CD4-positive, alpha-beta T cell treated with Interleukin-6 for 4 hours (primary cell): ENCODE measurements at places on chromosomes 11 and 22.

- no peak for DNase-seq
Observed at GRCh38 chr11:71070490-71071453, 181.6 kb downstream of the SHANK2 start.

GRCh38 chr22:37059876-37060449 lies 8.4 kb downstream of the KCTD17 start:
- peak; percentile 36 for DNase-seq

- DNase-seq = no peak
Observed at GRCh38 chr11:27217948-27218420, 145.0 kb downstream of the CCDC34 start.

GRCh38 chr11:122695076-122695615 lies 39.6 kb downstream of the UBASH3B start:
- DNase-seq = no peak

GRCh38 chr11:29900382-29900781 lies 116.4 kb downstream of the KCNA4 start:
- no peak for DNase-seq

- DNase-seq = peak; percentile 41
Observed at GRCh38 chr22:40685406-40685805, 6.1 kb downstream of the MCHR1 start.

GRCh38 chr11:12200279-12200990 lies 90.0 kb downstream of the MICAL2 start:
- no peak for DNase-seq

GRCh38 chr22:49212466-49212865 lies 615.2 kb downstream of the BRD1 start:
- DNase-seq = no peak

- no peak for DNase-seq
Observed at GRCh38 chr11:2173150-2173693, 1.6 kb upstream of the TH start.

DNA sequence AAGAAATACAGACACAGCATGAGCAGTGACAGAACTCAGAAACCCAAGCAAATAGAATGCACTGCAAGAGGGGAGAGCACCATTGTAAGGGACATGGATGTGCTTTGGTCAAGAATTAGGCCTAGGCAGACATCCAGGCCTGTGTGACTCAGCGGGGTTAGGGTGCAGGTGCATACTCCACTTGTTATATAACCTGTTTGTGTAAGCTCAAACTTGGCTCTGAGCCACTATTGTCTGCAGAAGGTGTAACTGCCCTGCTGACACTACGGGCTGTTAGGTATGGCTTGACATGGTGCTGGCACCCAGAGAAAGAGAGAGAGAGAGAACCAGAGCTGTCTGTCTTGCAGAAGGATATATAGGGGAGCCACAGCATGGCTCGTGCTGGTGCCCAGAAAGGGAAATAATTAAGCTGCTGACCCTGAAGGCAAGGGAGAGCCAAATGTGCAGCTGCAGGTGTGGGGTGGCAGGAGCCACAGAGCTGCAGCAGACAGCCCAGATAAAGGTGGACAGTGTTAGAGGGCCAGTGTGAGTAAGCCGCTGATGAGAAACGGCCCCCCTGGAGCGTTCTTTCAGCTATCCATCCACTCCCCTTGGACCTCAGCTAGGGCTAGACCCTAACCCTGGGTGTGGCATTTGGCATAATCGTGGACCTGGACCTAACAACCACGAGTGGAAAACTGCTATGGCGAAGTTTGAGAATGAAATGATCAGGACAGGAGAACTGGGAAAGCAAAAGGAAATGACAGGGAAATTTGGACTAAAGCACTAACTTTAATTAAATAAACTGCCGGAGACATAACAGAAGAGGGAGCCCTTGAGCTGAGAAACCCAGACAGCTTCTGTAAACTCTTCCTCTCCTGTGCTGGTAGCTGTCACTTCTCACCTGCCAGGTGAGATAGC lies 253.0 kb upstream of the CCDC179 start:
- DNase-seq = no peak

GRCh38 chr22:26234296-26234695 lies 65.0 kb downstream of the SEZ6L start:
- DNase-seq = no peak

DNA sequence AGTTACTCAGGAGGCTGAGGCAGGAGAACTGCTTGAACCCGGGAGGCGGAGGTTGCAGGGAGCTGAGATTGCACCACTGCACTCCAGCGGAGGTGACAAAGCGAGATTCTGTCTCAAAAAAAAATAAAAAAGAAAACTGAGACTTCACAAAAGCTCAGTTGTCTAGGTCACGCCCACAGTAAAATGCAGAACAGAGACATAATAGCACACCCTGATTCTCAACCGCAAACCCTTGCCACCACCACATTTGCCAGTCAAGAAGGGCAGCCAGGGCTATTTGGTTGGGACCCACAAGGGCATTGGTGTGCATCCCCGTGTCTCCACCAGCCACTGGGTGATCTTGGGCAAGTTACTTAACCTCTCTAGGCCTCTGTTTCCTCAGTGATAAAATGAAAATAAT lies 25.4 kb downstream of the CREB3L1 start:
- no peak for DNase-seq

- no peak for DNase-seq
Observed at GRCh38 chr22:46619830-46620501, at the start of gene GRAMD4. Gene GRAMD4, plus strand, starts transcription at chr22:46620386. Its CDS starts 6,414 bp downstream, at chr22:46626800.

DNA sequence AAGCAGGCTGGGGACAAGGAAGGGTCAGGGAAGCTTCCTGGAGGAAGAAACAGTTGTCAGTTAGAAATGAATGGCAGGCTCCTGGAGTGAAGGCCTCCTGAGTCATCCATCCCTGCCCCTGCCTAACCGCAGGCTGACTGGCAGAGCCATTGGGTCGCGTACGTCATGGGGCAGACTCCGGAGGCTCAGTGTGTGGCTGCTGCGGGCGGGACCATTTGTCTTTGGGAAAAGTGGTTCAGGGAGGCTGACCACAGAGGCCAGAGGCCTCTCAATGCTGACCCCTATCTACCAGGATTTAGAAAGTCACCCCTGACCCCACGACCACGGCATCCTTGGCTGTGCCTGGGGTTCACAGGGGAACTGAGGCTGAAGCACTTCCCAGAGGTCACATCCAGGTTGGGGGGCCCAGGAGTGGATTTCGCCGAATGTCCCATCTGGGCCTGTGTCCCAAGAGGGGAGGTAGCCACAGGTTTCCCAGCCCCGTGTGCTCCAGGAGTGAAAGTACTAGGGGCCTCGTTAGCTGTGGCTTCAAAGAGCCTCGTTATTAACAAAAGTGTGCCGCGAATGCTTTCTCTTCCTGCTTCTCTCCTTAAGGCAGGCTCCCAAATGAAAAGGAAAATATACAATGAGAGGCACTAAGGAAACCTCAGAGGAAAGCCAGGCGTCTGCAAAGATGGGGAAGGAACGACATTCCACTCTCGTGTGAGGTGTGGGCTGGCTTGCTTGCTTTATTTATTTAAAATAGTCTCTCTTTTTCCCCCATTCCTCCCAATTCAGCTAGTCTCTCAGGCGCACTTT lies 58.9 kb downstream of the FLRT1 start:
- no peak for DNase-seq

DNA sequence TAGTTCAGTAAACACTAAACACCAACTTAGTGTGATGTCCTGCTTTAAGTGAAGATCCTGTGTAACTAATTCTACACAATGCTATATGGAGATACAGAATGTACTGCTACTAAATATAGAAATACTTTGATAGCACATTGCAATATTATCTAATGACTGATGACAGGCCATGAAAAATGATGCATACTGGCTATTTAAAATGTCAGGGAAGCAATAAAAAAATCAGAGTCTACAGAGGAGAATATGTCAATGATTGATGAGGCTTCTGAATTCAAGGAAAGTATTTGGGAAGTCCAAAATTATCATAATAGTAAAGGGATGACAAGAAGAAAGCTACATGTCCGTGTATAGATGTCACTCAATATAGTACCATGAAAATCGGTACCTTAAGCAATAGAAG lies 55.3 kb downstream of the GUCY1A2 start:
- DNase-seq = no peak

DNA sequence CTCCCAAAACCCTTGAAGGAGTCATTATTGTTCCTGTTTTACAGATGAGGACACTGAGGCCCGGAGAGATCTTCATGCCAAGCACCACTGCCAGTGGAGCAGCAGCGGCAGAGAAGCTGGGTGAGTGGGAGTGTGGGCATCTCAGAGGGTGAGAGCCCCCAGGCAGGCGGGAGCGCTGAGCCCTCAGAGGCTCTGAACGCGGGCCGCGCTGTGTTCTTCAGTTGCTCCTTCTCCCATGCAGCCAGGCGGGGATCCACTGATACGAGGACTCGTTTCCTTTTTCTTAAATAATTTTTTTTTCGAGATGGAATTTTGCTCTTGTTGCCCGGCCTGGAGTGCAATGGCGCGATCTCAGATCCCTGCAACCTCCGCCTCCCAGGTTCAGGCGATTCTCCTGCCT lies 47.0 kb downstream of the TPBGL start:
- DNase-seq = no peak

DNA sequence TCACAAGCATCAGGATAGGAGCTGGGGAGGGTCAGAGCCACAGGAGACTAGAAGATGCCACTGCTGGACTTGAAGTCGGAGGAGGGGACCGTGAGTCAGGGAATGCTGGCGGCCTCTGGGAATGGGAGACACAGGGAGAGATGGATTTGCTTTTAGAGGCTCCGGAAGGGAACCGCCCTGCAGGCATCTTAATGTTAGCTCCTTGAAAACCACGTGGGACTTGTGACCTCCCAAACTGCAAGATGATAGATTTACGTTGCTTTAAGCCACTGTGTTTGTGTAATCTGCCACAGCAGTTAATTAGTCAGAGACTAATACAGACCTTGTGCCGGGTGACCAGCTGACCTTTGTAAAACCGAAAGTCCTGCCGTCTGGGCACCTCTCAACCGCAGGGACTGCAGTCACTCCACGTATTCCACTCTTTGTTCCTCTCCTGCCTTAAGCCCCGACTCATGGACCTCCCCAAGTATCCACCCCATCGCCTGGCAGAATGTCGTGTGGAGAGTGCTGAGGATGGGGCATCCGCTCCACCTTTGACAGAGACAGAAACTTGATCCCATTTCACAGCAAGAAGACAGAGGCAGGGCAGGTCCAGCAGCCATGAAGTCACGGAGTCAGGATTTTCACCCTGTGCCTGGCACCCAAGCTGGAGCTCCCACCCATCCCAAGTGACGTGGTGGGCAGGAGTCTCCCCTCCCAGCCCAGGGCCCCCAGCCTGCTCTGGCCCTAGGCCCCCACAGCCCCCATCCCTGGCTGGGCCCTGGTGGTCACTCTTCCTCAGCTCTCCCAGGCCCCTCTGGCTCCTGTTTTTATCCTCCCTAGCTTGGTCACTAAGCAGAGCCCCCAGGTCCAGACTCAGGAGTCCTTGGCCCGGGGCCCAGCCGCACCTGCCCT lies 19.4 kb upstream of the CTSD start:
- no peak for DNase-seq

DNA sequence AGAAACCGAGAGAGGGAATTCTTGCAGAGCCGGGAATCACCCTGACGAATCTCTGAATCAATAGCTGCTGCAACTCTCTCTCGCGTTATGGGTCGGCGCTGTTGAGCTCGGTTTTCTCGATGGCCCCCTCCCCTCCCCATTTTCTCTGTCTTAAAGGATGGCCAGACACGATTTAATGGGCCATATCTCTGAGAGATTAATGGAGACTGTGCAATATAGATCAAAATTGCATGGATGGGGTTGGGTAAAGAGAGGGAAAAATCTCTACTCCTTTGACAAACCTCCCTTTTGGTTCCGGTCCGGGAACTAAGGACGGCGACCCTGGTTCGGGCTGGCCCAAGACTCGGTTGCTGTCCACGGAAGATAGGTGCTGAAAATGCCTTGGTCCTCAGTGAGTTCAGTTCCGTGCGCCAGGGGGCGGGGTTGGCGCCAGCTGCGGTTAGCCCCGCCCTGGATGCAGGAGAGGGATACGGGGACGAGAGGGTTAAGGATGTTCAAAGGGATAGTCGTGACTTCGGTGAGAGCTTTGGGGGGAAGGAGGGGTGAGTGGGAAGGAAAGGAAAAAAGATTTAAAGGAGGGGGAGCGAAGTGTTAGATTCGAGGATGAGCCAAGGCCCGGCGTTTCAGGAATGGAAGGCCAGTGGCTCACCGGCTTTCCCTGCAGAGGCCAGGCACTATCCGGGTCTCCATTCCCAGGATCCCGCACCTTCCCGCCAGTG lies 103.6 kb upstream of the HSD17B12 start:
- DNase-seq = no peak

GRCh38 chr11:93626038-93626437 lies 35.4 kb upstream of the CEP295 start:
- DNase-seq = no peak

DNA sequence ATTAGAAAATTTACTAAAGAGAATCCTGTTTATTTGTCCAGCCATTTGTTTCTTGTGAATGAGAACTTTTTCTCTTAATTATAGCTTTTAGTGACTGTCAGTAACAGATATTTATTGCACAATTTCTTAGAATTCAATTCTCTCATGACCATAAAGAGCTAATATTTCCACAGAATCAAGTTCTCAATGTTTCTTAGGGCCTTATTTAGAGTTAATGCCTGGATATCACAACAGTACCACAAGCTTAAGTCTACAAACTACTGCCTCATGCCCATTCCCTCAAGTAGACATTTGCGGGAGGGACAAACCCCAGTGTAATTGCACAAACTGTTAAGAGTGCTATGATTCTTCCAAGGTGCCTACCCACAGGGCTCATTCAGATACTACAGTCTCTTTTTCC lies 199.7 kb upstream of the POU2AF2 start:
- DNase-seq = no peak

- no peak for DNase-seq
Observed at GRCh38 chr11:102802341-102802740, 4.4 kb upstream of the MMP1 start.

GRCh38 chr11:31500560-31500959 lies 8.9 kb downstream of the IMMP1L start:
- DNase-seq = no peak

- DNase-seq = no peak
Observed at GRCh38 chr11:79897896-79898295, 457.1 kb upstream of the TENM4 start.

DNA sequence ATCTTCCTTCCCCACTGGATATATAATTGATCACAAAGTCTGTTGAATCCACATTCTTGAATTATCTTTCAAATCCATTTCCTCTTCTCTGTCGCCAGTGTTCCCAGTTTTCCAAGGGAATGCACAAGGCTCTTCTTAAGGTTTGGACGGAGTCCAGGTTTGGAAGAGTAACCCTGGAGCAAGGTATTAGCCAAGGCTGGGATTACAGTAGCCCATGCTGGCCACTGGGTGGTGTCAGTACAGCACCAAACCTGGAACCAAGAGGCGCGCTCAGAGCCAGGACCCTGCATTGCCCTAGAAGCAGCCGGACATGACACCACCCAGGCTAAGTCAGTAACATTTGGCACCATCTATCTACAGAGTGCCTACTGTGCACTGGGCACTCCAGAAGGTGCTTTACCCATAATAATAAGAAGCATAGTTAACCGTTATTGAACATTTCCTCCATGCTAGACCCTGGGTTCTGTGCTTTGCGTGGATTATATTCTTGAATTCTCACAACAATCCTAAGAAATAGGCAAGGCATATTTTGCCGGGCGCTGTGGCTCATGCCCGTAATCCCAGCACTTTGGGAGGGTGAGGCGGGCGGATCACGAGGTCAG lies 48.0 kb upstream of the CLPB start:
- DNase-seq = peak; percentile 54

GRCh38 chr11:125933030-125933813 lies 12.6 kb upstream of the VSIG10L2 start:
- no peak for DNase-seq

- no peak for DNase-seq
Observed at GRCh38 chr11:82790723-82791484, 57.2 kb upstream of the FAM181B start.

- DNase-seq = no peak
Observed at GRCh38 chr11:76256448-76256847, 50.1 kb upstream of the WNT11 start.

- no peak for DNase-seq
Observed at GRCh38 chr11:10899121-10899830, 41.4 kb upstream of the ZBED5 start.

GRCh38 chr11:107408762-107409211 lies 48.8 kb downstream of the CWF19L2 start:
- DNase-seq = no peak
